ENCODE measurements at places on chromosomes 1 and 21.

GRCh38 chr1:174872615-174873058 is 127.1 kb upstream of the CACYBP start:
- no peak for DNase-seq

DNA sequence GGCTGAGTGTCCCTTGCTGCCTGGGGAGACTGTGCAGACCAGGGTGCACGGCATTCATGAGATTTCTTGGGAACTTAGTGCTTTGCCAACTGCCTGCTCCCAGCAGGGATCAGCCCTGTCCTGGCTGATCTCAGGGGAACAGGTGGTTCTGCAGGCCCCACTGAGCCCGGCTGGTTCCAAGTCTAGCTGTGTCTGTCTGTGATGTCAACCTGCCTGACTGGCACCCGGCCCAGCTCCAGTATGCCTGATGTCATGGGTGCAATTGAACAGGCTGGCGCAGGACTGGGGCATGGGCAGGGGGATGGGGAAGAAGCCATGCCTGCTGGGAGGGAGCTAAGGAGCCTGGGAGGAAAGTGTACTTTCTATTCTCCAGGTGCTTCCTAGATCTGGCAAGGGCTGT is 227.1 kb downstream of the GRIK3 start:
- no peak for DNase-seq

- DNase-seq, result no peak
These were observed 31.5 kb downstream of the RGS8 start for GRCh38 chr1:182652933-182653332.

DNA sequence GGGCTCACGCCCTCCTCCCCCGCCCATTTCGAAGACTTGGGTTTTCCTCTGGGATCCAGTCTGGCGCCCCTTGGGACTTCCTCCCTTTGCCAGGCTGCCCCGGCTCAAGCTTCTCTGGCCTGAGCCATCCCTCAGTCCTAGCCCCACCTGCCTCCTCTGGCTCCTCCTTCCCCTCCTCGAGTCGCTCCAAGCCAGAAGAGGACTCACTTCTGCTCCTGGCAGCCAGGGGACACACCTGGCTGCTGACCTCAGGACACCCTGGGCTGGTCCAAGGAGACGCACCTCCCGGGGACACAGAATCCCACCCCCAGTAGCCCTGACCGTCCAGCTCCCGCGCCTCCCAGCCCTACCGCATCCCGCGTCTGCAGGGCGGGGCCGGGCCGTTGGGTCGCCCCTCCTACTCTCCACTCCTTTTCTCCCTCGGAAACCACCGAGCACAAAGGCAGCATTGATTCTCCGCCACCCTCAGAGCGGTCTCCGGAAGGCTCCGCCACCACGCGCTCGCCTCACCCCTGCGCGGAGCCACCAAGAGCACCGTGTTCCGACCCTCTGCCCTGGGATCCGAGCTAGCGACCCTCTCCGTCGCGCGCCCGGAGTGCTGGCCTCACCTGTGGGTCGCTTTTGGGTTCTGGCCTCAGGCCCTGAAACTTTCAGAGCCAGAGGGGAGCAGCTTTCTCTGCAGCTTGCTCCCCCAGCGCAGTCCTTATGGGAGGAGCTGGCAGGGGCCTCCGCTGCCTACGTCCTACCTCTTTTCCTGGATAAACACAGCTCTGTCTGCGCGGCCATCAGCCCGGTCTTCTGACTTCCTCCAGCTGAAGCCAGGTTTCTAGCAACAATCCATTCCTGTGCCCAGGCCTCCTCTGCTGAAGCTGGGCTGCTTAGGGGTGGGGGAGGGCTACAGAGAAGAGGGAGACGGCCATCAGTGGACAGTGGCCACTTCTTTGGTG is at the start of gene C2CD4D:
TSS of gene C2CD4D (minus strand) at position 364 of the 947 bp plus-strand sequence. CDS start 831 bp downstream, outside the sequence.
- DNase-seq, result no peak

GRCh38 chr1:218614031-218614430 is 268.9 kb downstream of the TGFB2 start:
- no peak for DNase-seq

- DNase-seq, result no peak
These were observed 18.3 kb downstream of the PPT1 start for GRCh38 chr1:40078512-40079333.

DNA sequence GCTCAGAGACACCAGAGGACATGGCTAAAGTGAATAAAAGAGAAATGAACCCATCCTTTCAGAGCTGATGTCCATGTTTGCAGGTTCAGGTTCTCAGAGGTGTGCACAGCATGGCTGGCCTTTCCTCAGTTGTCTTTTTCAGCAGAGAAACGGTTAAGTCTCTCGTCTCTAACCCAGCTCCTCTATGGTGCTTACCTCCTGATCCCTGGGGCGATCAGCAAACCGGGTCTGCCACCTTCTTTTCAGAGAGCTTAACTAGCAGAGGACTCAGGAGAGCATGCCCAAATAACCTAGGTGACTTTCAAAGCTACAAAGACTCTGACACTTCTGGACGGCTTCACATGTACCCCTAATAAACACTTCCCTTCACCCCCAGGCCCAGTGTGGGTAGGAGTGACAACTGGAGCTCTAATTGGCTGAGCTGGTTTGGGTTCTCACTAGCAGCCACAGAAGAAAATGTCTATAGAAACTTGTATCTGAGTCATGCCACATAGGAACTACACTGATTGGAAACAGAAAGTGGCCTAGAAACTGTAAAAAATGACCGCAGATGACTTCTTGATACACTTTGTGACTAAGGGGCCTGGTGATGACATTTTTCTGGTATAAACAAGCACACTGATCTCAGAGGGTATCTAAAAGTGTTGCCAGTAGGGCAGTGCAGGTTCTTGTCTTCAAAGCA is at the start of gene AIM2:
TSS of gene AIM2 (minus strand) at position 329 of the 682 bp plus-strand sequence. CDS start 3,267 bp downstream, outside the sequence.
- no peak for DNase-seq

DNA sequence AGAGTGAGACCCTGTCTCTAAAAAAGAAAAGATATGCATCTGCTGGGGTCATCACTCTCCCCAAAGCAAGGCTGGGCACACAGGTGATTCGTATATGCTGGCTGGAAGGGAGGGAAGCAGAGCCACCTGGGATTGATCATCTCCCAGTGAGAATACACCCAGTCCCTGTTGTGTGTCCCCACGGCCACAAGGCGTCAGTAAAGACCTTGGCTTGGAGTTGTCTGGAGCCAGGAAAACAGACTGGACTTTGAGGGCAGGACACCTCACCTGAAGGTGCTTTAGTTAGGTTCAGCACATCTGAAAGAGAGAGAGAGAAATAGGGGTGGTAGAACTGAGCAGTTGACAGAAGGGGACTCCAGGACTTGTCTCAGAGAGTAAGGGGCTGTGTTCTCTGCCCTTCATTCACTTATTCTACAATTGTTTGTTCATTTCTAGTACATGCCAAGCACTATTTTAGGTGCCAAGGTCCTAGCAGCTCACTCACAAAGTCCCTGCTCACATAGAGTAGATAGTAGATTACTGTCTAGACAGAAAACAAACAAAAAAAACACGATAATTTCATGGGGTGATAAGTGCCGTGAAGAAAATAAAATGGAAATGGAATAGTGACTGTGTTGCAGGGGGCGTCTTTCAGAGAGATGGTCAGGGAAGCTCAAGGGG is 13.5 kb downstream of the CITED4 start:
- DNase-seq, result peak; percentile 37

GRCh38 chr1:212671342-212672031 is 28.2 kb downstream of the BATF3 start:
- no peak for DNase-seq

GRCh38 chr1:158259117-158259516 is 4.9 kb downstream of the CD1A start:
- DNase-seq, result no peak

GRCh38 chr1:205330150-205330549 is 8.6 kb upstream of the NUAK2 start:
- no peak for DNase-seq

GRCh38 chr1:34759503-34760357 is at the start of gene GJB4:
GJB4 (plus strand) TSS chr1:34759740; CDS start chr1:34761255, 1,515 bp downstream.
- DNase-seq, result no peak

GRCh38 chr1:63937461-63938022 is 163.7 kb downstream of the ROR1 start:
- no peak for DNase-seq

DNA sequence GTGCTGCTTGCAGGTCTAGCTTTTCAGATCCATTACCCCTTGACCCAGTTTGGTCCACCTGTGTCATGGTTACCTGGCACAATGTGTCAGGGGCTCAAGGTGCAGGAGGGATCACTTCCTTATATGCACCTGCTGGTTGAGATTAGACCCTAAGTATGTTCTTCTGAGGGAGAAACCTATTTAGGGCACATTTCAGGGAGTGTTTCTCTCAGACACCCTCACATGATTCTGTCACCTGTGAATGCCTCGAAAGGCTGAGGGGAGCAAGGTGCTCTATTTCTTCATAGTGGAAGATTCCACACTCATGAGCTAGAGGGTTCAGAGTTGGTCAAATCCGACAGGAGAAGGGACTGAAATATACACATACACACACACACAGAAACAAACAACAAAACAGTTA is 15.5 kb downstream of the HSD3B2 start:
- DNase-seq, result no peak

GRCh38 chr21:27580276-27580675 is 613.4 kb upstream of the ADAMTS5 start:
- DNase-seq, result no peak

GRCh38 chr1:65009176-65009575 is 42.8 kb upstream of the JAK1 start:
- DNase-seq, result no peak

- DNase-seq, result no peak
These were observed 43.2 kb upstream of the PBX1 start for GRCh38 chr1:164515711-164516331.

DNA sequence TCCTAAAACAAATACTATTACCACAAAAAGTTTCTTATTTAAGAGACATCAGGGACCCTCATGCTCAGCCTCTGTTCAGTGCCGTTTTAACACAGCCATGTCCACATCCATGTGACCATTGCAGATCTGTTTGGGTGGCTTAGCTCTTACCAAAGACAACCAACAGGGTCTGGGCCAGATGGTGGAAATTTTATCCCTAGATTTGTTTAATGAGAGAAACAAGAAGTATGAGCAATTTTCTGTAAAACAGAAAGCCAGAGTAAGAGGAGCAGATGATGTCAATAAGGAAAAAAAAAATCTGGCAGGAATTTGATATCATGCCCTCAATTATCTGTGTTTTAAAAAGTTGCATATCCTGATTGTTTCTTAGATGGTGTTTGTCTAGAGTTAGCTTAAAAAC is 299.9 kb downstream of the TM2D1 start:
- DNase-seq, result no peak

GRCh38 chr1:25051906-25052305 is 121.8 kb upstream of the RUNX3 start:
- no peak for DNase-seq

GRCh38 chr1:40476924-40477677 is at the start of gene ZFP69:
ZFP69 (plus strand) TSS chr1:40477290; CDS start chr1:40479362, 2,072 bp downstream.
- DNase-seq, result no peak

GRCh38 chr1:229231754-229232119 is 39.2 kb upstream of the RAB4A start:
- no peak for DNase-seq

DNA sequence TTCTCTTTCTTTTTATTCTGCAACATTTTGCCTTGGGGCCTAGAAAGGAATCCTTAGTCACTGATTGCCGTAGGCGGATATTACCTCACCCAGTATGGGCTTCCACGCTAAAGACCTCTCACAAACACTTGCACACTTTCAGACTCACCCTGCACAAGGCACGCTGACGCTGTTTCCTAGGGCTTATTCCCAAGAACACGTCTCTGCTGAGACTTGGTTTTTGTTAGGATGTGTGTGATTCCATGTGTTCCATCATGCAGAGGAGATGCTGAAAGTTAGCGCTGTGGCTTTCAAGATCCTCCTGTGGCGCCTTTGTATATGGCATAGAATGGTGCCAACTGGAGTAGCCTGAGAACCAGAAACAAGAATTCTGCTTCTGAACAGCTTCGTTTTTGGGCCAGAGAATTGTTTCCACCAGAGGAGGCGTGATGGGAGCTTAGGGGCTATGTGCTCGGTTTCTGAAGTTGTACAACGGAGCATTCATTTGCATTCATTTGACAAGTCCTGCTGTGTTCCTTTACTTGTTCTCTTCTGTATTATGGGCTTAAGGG is 297.0 kb downstream of the DISC1 start:
- DNase-seq, result no peak

GRCh38 chr1:1890506-1891348 is at the start of gene GNB1:
GNB1 (minus strand) TSS chr1:1891087; CDS start chr1:1825453, 65,634 bp downstream.
- DNase-seq, result peak; percentile 66

DNA sequence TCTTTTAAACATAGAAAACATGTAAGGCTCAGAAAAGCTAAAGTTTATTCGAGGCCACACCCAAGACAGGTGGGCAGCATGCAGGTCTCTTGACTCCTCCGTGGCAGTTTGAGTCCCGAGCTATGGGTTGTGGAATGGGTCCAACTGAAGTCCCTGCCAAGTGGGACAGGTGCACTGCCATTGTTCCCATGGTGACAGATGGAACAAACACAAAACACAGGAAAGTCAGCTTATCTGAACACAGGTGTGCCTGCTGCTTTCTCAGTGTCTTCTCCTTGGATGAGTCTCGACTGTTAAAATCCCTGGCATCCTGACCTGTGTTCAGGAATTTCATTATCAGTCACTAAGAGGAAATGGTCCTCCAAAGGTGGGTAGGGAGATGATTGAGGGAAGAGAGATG is 99.0 kb upstream of the RAB4A start:
- DNase-seq, result no peak

DNA sequence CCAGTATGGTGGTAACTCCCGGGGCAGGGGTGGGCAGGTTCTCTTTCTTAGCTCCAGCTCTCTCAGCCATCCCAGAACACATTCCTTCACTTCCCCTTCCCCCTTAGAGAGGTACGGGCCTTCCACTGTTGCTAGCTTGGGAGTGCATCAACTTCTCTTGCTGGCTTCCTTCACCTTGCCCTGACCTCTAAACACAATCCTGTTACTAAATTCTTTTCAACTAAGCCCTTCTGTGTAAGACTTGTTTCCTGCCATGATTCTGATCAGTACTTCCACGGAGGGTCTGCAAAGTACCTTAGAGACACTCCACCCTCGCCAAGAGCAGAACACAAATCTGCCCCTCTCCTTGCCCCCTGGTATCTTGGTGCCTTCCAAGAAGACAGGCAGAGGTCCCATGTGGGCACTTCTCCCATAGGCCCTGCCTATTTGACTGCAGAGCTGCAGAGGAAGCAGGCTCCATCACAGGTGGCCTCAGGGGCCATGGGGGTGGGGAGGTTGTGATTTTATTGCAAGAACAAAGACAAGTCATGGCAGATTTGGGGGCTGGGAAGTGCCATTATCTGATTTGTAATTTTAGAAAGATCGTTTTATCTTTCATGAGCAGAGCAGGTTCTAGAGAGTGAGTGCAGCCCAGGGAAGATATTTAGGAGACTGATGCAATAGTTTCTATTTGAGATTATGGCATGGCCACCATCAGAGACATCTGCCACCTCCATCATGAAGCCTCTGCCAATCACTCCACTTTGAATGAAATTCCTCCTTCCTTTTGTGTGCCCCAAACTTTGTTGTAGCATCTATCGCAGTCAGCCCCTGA is 182.5 kb upstream of the JUN start:
- DNase-seq, result no peak

DNA sequence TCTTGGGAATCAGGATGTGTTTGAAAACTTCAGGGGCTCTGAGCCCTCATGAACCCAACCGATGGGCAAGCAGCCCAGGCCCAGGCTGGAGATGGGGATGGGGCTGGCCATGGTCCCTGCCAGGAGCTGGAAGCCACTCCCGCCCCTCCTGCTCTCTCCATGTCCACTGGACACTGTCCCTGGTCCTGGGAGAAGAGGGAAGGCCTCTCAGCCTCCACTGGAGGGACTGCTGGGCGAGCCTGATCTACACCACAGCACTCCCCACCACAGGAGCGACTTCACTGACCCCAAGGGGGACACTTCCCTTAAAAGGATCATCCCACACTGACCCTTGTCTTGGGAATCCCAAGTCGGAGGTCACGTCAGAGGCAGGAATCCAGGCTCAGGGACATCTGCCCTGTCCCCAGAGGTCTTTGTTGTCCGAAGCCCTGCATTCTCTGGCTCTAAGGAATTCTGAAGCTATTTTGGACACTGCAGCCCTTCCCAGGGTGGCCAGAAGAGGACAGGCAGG is 16.9 kb upstream of the COL18A1 start:
- DNase-seq, result no peak

Measured in amniotic stem cell (primary cell).